ENCODE measurements at places on chromosomes 7 and 10.

DNA sequence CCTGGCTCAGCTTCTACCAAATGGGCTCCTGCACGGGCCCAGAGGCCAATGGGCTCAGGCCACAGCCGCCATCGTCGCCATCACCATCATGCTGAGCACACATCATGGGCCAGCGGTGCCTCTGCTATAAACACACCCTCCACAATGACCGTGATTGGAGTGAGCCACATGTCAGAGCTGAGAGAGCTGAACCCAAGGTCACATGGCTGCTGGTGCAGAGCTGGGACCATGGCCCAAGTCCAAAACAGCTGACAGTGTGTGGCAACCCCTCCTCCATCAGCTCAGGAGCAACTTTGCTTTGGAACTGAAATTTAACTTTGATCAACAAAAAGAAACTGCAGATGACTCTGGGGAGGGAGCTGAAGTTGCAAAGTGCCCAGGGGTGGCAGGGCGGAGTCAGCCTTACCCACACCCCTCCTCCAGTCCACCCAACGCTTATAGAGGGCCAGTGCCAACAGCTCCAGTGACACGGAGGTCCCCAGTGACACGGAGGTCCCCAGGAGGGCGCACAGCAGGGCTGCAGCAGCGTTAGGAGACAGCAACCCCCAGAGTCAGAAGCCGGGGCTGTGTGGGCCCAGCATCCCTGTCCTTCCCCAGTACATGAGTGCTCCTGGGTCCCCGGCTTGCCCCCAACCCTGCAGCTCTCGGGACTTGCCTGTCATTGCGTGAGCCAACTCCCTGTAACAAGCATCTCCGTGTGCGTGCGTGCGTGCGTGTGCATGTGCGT lies 249.6 kb downstream of the ELFN1 start:
- no peak for DNase-seq

DNA sequence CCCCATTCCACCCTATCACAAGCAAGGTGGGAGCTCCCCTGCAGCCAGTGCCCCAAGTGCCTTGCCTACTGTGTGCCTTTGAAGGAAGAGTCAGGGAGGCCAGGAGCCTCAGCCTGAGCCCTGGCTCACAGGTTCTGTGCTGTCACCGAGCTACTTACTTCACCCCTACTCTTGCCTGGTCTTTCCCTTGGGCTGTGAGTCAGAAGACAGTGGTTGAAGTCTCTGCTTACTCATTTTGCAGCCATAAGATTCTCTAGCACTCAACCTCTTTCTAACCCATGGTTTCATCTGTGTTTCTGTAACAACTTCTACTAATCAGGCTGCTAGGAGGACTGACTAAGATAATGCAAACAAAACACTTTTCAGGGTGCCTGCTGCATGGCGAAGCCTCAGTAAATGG lies 114.5 kb downstream of the PLCE1 start:
- no peak for DNase-seq

- DNase-seq = no peak
Measured at GRCh38 chr10:16360001-16360400, 76.8 kb upstream of the PTER start.

- no peak for DNase-seq
Measured at GRCh38 chr10:66823301-66823700, 102.5 kb upstream of the LRRTM3 start.

GRCh38 chr7:76054123-76055120 lies 6.5 kb downstream of the MDH2 start:
- DNase-seq = no peak

DNA sequence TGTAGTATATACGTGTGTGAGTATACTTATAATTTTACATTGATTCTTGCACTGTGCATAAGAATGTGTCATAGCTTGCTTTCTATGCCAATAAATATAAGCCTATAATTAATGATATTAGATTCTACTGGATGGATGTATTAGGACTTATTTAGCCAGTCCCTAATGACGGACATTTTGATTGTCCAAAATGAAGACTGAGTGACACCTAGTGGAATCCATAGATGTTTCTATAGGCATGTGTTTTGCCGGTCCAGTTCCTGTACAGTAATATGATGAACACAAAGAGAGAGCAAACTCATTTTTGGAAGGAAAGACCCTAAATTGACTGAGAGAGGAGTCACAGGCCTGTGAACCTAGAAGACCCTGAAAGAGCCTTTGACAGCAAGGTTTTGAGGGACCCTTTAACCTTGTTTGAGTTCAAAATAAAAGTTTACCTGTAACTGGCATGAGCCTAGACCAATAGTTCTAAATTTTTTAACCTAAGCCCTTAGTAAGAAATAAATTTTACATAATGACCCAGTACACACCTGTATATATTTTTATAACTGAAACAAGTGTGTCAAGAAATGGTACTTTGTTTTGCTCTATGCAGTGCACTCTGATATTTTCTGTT lies 42.4 kb upstream of the AGBL3 start:
- DNase-seq = no peak

DNA sequence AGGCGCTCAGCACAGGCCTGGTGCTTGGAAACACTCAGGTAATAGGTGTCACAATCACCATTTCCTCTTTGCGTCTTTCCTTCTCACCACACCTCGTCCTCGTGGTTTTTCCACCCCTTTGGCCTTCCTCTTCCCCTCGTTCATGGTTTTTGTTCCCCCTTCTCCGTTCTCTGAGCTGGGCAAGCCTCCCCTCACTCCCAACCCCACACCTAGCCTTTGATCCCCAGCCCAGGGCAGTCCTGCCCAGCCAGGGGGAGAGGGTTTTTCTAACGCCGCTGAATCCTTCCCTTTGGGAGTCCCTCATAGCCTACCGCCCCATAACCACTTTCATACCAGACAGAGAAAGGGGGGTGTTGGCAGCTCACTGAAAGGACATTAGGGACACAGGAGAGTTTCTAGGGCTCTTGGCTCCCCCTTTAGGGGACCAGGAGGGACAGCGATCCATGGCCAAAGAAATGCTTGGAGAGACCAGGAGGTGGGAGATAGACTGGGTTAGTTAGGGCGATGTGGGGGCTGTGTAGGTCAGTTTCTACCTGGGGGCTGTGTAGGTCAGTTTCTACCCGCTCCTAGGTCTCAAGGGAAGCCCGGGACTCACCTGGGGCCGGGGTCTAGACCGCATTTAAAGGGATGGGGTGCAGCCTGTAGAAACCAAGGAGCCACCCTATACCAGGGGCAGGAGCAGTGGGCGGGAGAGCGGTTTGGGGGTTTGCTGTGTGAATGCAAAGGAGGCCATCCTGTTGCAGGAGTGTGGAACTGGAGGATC lies 1.4 kb downstream of the EPHB4 start:
- no peak for DNase-seq

DNA sequence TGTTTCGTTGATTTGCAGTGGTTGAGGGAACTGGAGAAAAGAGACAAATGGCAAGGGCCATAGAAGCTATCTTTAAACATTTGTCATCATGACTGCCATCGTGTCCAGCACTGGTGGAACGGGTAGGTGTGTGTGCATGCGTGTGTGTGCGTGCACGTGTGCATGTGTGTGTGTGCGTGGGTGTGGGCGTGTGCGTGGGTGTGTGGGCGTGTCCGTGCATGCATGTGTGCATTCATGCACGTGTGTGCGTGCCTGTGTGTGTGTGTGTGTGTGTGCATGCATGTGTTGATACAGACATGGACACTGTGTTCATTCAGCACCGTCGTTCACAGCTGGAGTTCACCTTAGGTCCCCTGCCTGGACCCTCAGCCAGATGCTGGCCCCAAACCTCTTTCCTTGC lies 38.1 kb upstream of the AP5Z1 start:
- DNase-seq = no peak

- DNase-seq = no peak
Measured at GRCh38 chr10:121469797-121470606, 128.2 kb downstream of the FGFR2 start.

- DNase-seq = no peak
Measured at GRCh38 chr10:36534471-36535002, 590.9 kb upstream of the ANKRD30A start.

DNA sequence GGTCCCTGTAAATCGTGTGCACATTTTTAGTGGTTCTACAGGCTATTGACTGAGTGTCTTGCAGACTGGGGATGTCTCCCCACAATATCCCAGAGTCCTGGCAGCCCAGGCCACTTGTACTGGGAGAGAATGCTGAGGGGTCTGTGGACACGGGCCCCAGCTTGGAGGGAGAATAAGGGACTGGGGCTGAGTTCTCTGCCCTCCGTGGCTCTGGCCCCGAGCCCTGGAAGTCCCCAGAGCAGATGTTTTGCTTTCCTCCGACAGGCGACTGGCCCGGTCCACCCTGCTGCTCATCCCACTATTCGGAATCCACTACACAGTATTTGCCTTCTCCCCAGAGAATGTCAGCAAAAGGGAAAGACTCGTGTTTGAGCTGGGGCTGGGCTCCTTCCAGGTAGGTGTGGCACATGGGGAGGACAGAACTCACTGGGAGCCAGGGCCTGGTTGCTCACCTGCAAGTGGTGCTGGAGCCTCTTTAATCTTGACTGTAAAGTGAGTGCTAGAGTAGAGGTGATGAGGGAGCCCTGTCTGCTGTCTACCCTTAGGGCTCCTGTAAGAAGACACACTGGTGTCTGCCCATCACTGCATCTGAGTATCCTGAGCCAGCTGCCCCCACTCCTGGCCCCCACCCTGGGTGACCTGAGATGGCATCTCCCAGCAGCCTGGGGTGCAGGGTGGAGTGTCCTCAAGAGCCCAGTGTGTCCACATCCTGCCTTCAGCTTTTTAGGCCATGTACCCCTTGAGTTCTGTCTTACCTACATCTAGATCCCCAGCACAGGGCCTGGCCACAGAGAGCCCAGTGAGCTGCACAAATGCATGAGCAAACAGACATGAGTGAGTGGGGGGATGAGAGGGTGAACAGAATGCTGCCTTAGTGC lies 51.1 kb downstream of the ADCYAP1R1 start:
- no peak for DNase-seq

- DNase-seq = no peak
Measured at GRCh38 chr10:77027576-77027975, 610.0 kb downstream of the KCNMA1 start.

DNA sequence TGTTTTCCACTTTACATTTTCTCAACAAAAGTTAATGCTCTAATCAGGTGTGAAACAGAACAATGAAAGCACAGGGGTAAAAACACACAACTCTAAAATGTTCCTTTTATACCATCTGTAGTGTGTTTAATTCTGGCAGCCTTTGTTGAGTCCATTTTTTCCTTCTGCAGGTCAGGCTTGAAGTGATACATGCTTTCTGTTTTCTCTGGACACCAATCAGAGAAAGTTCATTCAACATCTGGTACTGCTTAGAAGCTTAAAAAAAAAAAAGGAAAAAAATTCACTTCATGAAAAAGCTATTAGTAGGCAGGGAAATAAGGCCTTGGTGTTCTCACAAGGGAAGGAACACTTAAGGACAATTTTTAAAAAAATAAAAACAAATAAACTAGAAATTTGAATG lies 231.3 kb upstream of the RHOBTB1 start:
- DNase-seq = no peak

DNA sequence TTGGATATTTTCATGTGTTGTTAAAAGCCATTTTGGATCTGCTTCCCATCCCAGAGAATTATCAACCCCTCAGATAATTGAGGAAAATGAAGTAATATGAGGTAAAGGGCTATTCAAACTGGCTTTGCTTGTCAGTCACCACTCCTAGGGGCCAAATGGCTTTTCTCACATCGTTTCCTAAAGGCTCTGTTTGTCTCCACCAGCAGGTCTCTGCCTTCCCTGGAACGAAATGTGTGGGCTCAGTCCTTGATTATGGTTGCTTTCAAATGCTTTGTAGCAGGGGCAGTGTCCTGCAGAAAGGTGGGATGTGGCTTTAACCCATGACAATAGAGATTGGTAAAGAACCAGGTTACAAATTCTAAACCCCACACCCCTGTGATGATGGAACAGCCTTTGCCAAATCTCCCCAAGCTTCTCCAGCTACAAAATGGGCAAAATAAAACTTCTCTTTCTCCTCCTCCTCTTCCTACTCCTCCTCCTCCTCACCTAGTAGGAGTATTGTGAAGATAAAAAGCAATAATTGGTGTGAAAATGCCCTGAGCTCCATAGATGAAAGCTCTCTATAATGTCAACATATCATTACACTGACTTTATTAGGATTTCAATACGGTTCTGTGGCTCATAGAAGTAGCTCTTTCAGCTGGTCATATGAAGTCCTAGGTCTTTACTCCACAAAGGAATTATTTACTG lies 127.6 kb downstream of the CHN2 start:
- DNase-seq = no peak

DNA sequence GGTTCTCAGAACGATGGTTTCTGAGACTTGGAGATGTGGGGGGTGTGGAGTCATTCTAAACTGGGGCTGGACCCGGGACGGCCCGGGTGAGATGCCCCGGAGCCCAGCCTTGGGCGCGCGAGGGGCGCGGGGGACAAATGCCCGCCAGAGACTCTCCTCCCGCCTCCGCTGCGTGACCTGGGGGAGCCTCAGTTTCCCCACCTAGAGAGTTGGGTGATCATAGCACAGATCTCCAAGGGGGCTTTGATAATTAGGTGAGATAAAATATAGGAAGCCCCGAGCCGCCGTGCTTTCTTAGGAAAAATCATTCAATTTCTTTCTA lies 658 bp upstream of the FZD8 start:
- DNase-seq = no peak

DNA sequence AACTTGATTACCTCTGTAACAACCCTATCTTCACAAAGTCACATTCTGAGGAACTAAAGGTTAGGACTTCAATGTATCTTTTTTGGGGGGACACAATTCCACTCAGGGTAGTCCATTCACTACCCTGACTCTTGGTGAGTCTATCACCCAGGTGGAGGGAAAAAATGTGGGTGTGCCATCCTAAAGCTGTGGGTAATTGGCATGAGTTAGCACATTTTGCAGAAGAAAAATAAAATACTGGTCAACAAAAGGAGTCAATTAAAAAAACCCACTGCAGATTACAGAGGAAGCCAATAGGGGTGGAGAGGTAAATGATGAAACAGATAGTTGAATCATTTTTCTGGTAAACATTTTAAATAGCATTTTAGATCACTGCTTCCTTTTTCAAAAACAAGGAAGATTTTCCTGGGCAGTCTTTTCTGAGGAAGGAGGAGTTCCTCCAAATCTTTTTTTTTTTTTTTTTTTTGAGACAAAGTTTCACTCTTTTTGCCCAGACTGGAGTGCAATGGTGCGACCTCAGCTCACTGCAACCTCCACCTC lies 5.1 kb upstream of the BLVRA start:
- no peak for DNase-seq

DNA sequence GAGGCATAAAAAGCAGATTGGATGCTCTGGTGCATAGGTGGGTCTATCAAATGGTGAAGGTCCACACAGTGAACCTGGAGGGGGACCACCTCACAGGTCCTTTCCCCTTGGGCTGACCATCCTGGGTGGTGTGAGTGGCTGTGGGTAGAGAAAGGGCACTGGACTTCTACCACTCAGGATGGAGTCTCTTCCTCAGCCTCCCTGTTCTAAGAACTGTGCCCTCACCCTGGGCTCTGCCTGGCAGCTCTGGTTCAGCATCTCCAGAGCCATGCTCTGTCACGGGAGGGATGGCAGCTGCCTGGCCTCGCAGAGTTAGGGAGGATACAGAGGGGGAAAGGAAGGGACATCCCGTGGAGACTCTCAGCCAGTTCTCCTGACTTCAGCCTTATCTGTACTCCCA lies 121.8 kb downstream of the TAX1BP1 start:
- no peak for DNase-seq

DNA sequence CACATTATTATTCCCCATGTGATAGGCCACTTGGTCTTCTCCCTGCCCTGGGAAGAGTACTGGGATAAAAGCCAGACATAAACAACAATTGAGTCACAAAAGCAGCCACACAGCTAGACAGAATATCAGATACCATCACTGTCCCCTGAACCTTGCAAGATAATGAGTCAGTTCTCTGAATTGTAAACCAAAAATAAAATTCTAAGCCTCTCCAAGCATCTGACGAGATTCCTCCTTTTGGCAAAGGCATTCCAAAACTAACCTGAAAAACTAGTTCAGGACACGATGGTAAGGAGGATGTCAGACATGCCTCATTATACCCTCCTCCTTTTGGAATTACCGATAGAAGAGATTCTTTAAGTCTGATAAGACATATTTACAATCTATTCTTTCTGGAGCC lies 450.7 kb downstream of the HTR7 start:
- no peak for DNase-seq
